ENCODE measurements at places on chromosomes 11 and 22.
A peak's percentile ranks its signal among the peaks of the same experiment; 100 is the strongest.

DNA sequence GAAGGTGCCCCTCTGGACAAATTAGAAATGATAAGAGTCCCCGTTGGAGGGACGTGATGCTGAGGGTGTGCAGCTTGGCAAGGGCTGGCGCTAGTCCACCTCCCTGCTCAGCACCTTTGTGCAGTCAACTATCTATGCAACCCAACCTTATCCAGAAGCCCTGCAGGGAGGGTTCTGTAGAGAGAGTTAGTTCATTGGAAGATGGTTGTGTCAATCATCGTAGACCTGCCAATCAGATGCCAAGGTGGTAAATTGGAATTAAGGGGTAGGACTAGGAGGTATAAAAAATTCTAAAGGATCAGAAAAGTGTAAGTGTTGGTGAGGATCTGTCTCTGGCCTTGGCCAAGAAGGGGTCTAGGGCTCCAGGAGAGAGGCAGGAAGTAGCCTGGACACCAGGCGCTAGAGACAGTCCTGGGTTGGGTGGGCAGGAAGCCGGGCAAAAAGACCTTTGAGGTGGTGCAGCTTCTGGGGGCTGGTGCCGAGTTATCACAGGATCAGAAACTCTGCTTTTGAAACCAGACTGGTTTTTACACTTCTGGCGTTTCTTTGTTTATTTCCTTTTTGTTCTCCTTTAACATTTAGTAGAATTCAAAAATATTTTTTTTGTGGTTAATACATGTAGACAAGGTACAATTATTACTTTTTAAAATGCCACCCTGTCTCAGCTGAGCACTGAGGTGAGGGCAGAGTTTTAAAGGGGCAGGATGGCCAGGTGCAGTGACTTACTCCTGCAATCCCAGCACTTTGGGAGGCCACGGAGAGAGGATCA, 1.6 kb downstream of the C1QTNF6 start:
- DNase-seq = peak; percentile 44

DNA sequence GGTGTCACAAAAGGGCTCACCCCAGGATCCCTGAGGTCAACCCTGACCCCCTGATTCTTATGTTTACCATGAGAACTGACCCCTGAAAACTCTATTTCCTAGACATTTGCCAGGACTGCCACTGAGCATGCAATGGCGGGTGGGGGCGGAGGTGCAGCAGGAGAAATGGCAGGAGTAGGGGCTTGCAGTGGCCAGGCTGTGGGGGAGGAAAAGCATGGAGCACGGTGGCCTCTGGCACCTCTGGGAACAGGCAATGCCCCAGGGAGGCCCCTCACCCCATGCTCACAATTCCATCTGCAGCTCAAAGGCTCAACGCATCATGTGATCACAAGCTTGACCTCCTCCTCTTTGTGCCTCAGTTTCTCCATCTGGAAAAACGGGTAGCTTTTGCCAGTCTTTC, 46.5 kb upstream of the FGF3 start:
- DNase-seq = no peak

- no peak for DNase-seq
These were observed 1023.5 kb downstream of the BRD1 start for GRCh38 chr22:48803948-48804810.

GRCh38 chr22:49994361-49995040, 18.1 kb downstream of the IL17REL start:
- no peak for DNase-seq

DNA sequence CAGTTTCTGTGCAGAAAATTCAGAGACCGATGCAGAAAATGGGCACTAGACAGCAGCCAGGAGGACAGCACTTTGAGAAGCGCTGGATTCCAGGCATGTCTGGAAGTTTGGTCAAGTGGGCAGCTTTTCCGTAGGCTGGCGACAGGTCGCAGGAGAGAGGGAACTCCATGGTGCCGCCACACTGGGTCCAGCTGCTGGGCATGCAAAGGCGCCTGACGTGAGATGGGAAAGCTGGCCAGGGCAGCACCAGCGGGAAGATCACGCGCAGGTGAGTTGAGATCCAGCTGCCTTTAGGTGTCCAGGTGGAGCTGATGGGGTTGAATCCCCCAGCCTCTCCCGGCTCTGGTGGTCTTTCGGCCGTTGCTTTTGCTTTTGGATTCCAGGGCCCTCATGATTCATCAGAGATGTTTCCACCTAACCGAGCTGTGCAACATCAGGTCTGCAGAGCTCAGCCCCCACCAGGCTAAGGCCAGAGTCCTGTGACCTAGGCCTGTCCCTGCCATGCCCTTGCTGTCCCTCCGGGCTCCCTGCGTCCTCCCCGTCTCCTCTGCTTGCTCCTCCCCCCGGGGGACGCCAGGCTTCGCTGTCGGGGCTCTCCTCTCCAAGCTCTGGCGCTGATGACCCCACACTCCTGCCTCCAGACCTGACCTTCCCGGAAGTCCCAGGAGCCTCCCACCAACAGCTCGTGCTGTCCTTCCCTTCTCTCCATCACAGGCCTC, 1001.7 kb downstream of the BRD1 start:
- no peak for DNase-seq

DNA sequence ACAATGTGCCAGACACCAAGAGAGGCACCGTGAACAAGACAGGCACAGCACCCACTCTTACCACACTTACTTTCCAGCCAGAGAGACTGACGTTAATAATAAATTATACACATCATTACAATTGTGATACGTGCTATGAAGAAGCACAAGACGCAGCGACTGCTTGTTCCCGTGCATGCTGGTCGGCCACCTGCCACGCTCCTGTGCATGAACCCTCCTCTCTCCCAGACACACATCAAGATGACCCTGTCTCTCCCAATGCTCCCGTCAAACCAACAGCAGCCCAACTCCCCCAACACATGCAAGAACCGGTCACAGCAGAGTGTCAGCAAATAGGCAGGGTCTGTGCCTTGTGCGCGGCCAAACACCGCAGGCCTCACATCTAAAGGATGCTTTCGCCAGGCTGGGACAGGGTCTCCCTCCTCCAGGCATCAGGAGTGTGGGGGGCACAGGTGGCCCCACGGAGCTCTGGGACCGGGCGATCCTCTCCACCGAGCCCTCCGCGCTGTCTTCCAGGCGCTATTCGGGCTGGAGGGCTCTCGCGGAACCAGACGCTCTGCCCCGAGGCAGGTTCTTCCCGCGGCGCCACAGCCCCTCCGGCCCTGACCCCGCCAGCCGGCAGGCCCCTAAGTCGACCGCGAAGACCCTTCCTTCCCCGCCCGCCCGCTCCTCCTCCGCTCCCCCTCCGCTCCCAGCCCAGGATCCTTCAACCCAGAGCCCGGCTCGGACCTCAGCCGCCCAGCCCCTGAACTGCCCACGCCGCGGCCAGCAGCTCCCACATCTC, 533 bp downstream of the SERGEF start:
- DNase-seq = peak; percentile 73

DNA sequence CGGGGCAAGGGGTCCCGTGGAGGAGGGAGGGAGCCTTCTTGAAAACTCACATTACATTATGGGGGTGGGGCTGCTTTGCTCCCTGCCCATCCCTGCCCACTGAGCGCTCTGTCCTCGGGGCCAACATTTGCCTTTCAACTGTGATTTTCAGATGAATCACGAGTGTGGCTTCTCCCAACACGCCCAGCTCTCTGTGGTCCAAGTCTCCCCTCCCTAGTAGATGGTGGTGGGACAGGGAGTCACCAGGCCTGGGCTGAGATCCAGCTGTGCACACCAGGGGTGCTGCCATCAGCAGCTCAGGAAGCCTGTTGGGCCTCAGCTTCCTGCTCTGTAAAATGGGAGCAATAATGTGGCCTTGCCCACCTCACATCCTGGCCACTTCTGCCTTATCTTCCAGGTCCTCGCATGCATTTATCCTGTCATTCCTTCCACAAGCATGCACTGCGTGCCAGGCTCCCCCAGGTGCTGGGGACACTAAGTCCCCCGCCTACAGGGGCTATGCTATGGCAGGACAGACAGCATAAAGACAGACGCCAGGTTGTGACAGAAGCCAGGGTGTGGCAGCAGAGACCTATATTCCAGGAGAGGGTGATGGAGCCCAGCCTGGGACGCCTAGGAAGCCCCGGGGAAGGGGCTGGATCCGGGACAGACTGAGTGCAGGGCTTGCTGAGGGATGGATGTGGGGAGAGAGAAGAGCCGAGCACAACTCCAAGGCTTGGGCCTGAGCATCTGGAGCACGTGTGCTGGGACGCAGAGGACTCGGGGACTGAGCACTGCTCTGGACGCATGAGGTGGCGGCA, 30.5 kb downstream of the NFAM1 start:
- DNase-seq = no peak

DNA sequence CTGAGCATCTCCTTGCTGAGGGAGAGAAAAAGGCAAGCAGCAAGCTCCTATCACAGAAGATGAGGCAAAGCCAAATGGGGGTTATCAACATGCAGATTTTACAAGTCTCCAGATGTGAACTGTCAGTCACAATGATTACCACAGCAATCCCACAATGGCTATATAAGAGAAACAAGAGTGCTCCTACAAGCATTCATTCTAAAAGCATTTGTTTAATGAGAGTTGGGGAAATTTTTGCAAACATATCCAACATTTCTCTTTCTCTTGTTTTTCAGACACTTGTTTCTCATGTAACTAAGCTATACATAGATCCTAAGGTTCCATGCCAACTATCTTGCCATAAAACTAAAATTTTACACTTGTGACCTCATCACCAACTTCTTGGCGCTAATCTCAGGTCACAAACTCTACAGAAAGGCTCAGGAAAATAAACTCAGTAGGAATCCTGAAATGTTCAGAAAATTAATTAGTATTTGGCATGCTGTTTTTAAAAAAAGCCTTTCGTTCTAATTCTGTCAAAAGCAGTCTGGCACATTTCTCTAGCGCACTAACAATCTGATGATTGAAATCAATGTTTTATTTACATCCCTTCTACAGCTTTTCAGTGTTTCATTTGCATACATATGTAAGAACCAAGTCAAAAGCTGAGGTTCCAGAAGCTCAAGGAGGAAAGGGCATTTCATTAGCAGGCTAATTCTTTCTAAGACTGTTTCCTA, 199.5 kb downstream of the TTC28 start:
- DNase-seq = no peak

GRCh38 chr11:19555266-19555665, 157.4 kb upstream of the NAV2 start:
- no peak for DNase-seq

- DNase-seq = no peak
These were observed 46.2 kb downstream of the PRR5L start for GRCh38 chr11:36342327-36342726.

DNA sequence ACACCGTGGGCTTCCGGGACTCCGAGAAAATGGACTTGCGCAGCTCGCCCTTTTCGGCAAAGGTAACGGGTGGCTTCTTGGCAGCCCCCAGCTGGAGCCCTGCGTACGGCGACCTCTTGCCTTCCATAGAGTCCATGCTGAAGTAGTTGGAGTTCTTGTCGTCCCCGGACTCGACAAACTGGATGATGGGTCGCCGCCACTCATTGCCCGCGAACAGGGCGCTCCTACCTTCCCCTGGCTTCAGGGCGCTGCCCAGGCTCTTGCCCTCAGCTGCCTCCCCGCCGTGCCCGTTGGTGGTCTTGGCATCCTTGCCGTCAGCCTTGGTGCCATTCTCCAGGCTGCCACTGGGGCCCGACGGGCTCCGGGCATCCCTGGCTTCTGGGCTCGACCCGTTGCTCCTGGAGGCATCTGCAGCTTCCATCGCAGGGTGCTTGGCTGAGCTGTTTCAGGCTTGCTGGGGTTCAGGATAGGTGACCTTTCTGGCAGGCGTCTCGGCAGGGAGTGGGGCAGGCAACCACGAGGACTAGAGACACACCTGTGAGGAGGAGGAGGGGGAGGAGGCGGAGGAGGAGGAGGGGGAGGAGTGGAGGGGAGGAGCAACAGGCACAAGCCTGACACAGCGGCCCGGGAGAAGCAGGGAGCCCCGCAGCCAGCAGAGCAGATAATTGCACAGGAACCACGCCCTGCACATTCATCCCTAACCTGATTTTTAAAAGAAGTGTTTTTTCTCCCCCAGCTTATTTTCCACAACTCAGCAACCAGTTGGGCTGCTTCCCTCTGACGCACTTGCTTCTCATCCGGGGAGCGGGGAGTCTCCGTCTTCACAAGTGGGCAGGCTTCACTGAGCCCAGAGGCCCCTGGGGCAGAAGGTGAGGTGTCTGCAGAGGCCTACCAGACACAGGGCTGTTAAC, at the start of gene TRIM29:
TRIM29 (minus strand) TSS at position 503 of the 911 bp plus-strand sequence; CDS start at position 421, 82 bp downstream.
- DNase-seq = peak; percentile 39

- no peak for DNase-seq
These were observed 1054.4 kb downstream of the TBC1D22A start for GRCh38 chr22:47816863-47817210.

- no peak for DNase-seq
These were observed 16.0 kb upstream of the POU2AF1 start for GRCh38 chr11:111395081-111395480.

GRCh38 chr11:73260127-73260457, 12.0 kb upstream of the P2RY6 start:
- no peak for DNase-seq

- no peak for DNase-seq
These were observed 80.1 kb downstream of the SOX6 start for GRCh38 chr11:16276251-16276650.

DNA sequence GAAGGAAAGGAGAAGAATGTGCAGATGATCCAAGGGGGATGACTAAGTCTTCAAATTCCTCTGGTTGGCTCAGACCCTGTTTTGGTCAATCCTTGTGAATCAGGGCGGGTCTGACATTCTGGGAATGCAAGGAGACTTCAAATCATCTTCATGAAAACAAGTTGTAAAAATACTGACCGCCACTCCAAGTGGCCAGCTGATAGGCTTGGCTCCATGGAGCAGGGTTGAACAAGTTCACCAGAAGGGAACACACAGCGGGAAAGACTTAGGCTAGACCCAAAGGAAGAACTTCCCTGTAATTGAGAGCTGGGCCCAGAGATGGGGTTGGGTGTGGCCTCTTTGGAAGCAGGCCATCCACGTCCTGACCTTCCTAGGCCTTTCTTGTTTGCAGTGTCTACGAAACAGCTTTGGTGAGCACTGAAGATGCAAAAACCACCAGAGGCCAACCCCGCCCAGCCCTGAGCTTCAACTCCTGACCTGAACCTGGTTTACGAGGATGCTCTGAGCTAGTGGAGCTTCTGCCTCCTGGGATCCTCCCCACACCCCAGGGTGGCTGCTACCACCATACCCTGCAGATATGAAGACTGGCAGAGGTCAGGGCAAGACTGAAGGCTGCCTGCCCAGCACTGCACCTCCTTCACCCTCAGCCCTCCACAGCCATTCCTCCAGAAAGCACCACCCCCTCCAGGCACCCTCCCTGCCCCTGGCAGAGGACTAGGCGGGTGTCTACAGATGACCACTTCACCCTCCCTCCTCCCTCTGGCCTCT, 26.1 kb downstream of the GDPD5 start:
- DNase-seq = no peak

DNA sequence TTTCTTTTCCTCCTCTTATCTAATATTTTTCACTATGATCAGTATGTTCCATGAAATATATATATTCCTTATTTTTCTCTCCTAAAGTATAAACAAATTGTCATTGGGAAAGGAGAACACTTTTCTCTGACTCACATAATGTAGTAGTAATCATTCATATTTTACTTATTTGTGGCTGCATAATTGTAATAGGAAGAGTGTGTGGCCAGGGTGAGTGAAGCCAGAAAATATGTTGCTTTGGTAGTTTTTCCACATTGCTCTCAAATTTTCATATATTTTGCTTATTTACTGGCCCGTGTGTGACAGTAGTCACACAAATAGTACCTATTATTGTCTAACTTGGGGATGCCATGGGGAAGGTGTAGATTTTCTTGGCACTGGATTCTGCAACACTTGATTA, 172.1 kb downstream of the DYNC2H1 start:
- DNase-seq = no peak

- no peak for DNase-seq
These were observed 18.7 kb downstream of the EHF start for GRCh38 chr11:34639545-34639944.

- DNase-seq = peak; percentile 22
These were observed 192.6 kb upstream of the NAV2 start for GRCh38 chr11:19519912-19520641.

GRCh38 chr11:44761551-44761961, 34.8 kb downstream of the TSPAN18 start:
- DNase-seq = peak; percentile 64
